ENCODE measurements at places on chromosomes 16 and 17.

DNA sequence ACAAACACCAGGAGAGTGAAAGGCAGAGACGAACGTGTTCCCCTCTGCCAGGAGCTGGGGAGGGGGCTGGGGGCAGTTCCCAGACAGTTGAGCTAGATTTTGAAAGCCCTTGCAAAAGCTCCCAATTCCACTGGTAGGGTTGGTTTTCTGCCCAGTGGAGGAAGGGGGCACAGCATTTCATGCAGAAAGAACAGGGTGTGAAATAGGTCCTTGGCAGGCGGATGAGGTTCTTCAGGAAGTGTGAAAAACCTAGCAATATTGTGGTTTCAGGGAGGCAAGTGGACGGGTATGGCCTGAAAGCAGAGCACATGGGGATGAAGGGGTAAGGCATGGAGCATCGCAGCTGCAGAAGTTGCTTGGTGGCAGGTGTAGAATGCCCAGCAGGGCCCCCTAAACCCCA is 248.3 kb downstream of the KATNIP start:
- no peak for DNase-seq

GRCh38 chr17:51029568-51030463 is 90.9 kb downstream of the SPAG9 start:
- no peak for DNase-seq

GRCh38 chr17:74921026-74921681 is 1.9 kb downstream of the USH1G start:
- no peak for DNase-seq

GRCh38 chr17:18157354-18157985 is 26.2 kb upstream of the ALKBH5 start:
- no peak for DNase-seq

DNA sequence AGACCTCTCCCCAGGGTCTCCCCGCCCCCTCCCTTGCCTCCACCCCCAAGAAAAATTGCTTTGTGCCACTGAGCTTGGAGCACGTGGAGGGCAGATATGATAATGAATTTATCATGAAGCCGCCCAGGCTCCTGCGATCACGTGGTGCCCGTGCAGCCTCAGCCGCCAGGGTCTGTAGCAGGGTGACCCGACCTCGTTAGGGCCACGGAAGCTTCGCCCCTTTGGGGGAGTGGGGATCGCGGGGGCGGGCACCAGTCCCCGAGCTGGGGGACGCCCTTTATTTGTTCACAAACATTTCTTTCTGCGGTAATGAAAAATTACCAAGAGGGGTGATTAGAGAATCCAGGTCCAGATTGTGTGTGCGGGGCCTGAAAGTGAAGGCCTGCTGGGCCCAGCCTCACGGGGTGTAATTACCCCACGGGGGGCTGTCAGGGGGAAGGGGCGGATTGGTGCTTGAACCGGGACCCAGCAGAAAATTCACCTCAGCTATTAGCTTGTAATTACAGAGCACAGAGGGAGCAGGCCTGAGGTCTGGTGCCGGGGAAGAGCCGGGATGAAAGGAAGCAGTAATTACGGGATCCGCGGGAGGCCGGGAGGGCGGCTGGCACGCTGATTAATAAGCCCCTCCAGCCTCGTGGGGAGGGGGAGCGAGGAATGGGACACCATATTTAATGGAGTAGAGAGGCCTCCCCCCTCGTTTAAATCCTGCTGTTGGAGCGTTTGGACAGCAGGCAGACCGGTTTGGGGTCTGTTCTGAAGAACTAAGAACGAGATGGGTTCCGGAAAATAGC is 13.3 kb downstream of the GSE1 start:
- DNase-seq = no peak

GRCh38 chr17:27558842-27559505 is 72.0 kb upstream of the LGALS9 start:
- DNase-seq = no peak

GRCh38 chr16:16884451-16884850 is 505.5 kb downstream of the NPIPA7 start:
- DNase-seq = no peak

DNA sequence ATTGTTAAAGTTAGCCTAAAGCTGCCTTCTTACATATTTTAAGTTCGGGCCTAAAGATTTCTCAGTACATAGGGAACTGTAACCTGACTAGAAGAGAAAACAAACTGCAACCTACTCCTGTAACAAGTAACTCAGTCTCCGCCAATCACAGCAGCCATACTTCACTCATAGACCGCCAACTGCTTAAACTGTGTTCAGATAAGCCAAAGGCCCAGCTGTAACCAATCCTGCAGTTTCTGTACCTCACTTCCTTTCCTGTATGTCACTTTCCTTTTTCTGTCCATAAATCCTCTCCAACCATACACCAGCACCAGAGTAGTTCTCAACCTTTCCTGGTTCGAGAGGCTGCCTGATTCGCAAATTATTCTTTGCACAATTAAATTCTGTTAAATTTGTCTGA is 41.5 kb downstream of the GLG1 start:
- DNase-seq = no peak

DNA sequence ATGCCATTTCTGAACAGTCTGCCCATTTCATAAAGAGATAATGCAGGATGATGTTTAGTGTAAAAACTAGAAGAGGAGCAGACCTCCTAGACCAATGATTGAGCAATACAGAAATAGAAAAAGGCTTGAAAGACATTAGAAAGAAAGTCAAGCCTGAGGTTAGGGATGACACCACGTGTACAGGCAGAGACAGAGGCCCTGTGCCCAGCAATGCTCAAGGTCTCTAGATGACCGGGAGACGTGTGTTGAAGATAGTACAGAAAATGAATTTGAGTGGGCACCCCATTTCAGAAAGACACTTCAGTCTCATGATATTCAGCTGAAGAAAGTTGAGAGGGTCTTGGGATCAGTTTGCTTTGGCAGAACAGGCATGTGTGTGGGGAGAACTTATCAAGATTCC is 5.4 kb downstream of the GID4 start:
- no peak for DNase-seq

- DNase-seq = no peak
These were observed 67.6 kb downstream of the ASIC2 start for GRCh38 chr17:33225509-33225908.

- no peak for DNase-seq
These were observed 402.2 kb upstream of the SALL1 start for GRCh38 chr16:51553314-51553713.

DNA sequence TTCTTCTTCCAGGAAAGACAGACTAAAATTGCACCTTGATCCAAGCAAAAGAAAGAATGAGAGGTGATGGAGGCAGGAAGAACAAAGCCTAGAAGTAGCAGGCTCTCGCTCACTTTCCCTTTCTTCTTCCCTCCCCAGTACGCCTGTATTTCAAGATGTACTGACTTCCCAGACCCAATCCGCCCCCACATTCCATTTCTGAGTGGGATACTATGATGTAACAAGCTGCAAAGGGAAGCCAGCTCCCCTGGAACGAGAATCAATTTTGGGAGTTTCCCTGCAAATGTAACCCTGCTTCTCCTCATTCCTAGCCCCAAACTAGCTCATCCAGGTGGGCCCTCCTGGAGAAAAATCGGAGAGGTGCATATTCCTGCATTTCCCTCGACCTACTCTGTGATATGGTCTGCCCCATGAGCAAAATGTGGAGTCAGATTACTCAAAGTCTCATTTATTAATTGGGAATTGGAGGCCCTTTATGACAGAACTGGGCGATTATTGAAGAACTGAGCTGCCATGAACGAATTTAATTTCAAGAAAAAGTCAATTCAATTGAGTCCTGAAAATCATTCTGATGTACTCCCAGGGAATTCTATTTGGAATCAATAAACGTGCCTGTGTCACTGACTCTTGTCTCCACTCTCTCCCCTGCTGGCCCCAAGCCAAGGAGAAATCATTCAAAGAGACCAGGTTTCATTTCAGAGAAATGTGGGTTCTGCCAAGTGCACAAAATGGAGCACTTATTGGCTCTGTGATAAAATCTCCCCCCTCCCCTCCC is 398.9 kb downstream of the SHISA9 start:
- DNase-seq = no peak

- no peak for DNase-seq
These were observed 32.9 kb downstream of the SRCIN1 start for GRCh38 chr17:38572669-38573365.

DNA sequence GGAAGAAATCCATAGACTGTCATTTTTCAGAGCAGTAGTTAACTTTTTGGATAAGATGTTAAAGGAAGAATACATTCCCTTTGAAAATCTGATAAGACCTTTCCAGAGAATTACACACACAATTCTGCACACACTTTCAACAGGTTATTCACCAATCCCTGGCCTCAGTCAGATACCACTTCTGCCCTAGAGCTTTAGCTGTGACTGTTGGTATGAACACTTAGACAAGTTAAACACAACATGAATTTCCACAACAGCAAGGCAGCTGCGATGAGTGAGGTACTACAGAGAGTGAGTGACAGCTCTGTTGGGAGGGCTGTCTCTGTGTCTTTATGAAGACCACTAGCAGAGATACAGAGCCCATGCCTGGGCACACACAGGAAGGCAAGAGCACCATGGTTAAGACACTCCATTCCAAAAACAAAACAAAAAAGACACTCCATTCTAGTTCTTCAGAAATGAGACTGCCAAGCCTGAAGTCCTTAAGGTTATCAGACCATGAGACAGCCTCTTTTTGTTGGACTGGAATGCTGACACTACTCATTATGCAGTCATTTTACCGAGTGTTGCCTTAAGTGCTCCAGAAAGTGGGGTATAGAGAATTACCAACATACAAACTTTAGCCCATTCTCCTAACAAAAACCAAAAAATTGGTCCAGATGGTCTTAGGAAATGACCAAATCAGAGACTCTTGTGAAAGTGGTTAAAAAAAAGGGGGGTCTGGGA is 42.4 kb downstream of the TOM1L2 start:
- DNase-seq = no peak

DNA sequence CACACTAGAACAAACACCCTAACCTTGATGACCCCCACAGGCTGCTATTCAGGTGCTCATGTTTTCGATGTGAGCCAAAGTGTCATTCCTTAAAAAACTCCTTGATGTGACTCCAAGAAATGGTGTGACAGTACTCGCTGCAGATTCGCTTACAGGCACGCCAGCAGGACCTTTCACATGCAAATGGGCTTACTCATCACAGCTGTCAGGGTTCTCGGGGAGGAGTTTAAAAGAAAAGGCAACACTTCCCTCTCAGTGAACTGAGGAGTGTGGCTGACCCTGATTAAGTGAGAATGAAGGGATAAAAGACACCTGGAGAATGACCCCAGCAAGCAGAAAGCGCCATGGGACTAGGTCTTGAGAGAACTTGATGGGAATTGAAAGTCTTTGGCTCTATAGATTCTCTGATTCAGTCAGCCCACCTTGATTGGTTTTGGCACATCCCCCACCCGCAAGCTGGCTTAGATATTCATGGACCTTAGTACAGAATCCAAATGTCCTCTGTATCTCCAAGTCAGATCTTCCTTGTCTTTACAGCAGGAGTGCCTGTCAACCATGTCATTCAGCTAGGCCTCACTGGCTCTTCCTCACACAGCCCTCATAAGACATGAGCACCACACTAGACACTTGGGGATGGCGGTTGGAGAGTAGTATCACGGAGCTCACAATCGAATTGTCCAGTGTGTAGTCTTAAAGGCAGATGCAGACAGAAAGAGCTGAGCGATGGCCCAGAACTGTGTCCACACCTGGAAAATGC is 82.6 kb downstream of the HIC1 start:
- no peak for DNase-seq

DNA sequence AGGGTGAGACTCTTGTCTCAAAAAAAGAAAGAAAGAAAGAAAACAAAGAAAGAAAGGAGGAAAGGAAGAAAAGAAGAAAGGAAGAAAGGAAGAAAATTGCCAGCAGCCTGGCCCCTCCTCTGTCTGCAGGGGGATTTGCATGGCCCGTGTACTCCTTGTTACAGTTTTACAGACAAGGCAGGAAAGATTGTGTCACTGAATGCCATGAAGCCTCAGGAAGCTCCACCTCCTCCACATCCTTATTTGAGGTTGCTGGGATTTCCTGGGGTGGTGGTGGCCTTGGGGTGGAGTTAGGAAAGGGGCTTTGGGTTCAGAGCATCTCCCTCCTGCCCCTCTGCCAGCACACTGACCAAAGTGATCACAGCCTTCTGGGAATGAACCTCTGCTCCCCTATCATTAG is 23.6 kb downstream of the CFAP20 start:
- DNase-seq = no peak

DNA sequence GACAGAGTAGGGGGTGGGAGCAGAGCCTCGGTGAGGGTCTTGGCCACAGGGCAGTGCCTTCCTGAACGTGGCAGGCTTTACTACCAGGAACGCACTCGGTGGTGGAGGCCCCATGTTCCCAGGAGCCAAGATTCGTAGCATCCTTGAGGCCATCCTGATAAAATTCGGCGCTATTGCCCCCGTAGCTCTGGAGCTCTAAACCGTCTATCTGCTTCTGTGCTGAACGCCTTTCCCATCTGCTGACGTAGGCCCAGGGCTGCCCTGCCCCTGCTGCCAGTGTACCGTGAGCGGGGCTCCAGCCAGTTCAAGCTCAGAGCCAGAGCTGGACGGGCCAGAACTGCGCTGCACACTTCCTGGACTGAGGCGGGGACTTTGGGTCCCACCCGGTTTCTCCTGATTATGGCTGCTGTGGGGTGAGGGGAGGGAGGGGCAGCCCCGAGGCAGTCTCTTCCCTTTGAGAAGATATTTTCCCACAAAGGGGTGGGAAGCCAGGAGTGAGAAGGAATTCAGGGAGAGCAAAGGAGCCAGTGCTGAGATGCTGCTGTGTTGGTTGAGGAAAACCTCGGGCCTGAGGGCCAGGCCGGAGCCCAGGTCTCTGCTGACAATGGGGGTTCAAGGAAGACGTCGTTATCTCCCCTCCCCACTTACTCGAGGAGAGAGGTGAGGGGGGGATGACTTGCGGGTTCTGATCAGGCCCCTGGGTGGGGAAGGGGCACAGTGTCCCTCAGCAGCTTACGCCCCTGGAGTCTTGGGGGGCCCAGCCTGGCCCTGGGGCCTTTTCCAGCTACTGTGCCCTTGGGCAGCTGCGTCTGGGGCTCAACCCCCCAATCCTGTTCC is 29.4 kb downstream of the OR1D5 start:
- no peak for DNase-seq

GRCh38 chr17:57261084-57261461 is 4.8 kb downstream of the MSI2 start:
- DNase-seq = no peak

DNA sequence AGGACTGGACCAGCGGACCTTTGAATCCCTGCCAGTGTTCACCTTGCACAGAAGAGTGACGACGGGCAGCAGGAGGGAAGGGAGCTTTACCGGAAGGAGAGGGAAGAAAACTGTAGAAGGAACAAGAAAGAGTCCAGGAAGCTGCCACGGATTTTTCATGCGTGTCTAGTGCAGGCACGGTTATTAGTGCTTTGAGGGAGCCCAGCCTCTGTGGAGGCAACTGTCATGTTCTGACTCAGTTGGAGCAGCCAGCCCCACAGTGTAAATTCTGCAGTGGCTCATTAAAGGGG is 6.5 kb upstream of the HOXB13 start:
- no peak for DNase-seq

DNA sequence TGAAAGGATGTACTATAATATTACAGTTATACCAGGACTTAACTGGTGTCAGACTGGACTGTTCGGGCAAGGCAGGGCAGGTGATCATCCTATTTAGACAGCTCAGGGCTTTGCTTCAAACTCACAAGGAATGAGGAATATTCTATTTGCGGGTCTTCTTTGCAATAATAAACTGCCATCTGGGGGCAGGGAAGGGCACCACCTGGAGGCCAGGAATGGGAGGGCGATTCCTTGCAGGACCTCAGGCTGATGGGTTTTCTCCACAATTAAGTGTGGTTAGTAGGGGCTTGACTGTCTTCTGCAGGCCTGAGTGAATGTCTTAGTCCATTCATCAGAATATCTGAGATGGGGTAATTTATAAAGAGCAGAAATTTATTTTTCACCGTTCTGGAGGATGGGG is 424.1 kb downstream of the CA10 start:
- no peak for DNase-seq

GRCh38 chr17:7233701-7234082 is 625 bp downstream of the DVL2 start:
- DNase-seq = no peak

- DNase-seq = no peak
These were observed 293.3 kb downstream of the MAF start for GRCh38 chr16:79307214-79307613.
